ENCODE measurements at places on chromosomes 6 and 20.
A peak's percentile ranks its signal among the peaks of the same experiment; 100 is the strongest.

- DNase-seq, result no peak
Measured at GRCh38 chr6:130337534-130337933, 28.3 kb upstream of the TMEM200A start.

GRCh38 chr6:151089978-151090377 lies 149.8 kb upstream of the AKAP12 start:
- no peak for DNase-seq

- no peak for DNase-seq
Measured at GRCh38 chr6:50966532-50966931, 147.9 kb downstream of the TFAP2B start.

DNA sequence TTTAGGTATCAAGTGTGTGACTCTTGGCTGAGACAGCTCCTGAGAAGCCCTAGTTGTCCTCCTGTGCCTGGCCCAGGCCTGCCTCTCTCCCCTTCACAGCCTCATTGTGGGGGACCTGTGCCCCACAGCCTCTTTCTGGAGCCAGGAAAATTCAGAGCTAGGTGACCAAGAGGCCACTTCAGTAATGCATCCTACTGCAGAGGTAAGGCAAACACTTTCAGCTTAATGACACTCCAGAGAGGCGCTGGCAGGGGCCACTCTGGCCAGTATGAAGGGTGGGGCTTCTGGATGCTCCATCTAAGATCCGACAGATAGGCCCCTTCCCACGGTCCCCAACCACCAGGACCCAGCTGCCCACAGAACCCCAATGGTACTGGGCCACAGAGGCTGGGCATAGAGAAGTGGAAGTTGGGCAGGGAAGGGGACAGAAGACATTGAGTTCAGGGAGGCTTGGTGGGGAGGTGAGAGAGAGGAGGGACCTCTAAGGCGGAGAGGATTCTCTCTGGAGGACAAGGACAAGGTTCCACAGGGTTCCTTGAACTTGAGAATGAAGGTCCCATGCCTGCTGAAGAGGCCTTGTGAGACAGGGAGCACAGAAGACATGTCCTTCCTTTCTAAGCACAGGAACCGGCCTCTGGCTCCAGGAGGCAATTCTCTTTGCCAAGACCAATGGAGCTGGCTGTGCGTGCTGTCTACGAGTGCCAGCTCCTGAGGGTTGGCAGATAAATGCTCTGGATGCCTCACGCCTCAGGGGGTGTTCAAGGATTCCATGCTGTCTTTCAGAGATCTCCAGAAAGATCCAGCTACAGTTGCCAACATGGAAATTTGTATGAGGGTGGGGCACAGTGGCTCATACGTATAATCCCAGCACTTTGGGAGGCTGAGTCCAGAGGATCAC lies 46.4 kb upstream of the TGM2 start:
- DNase-seq, result no peak

- DNase-seq, result no peak
Measured at GRCh38 chr6:3383525-3383924, 73.3 kb downstream of the SLC22A23 start.

GRCh38 chr6:63558278-63558677 lies 14.0 kb upstream of the LOC128125822 start:
- no peak for DNase-seq

GRCh38 chr6:18598551-18599264 lies 211.6 kb downstream of the RNF144B start:
- DNase-seq, result no peak

DNA sequence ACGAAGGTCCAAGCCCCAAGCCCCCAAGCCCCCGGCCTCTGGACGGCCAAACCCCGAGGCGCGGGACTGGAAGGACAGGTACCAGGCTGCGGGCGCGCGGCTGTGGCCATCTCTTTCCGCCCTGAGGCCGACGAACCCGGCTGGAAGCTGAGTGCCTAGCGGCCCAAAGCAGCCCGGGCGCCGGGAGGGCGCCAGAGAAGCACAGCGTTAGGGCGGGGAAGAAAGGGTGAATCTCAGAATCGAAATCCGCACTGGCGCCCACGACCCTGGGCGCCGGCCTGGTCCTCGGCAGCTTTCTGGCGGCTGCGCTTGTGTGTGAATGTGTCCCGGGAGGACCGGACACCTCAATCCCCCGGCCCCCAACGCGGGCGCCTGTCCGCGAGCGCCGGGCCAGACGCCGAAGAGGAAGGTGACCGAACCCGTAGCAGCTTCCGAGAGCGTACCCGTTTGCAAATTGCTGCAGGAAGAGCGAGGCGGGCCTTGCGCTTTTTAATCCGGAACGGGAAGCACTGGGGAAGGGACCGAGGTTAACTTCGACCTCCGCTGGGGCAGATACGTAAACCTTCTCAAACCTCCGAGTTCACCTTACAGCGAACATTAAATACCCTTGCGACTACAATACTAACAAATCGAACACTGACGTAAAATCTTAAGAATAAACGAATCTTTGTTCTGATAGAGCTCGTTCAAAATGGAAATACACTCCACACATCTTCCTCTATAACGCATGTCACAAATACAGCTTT lies 2.9 kb downstream of the NRN1 start:
- DNase-seq, result peak; percentile 74

DNA sequence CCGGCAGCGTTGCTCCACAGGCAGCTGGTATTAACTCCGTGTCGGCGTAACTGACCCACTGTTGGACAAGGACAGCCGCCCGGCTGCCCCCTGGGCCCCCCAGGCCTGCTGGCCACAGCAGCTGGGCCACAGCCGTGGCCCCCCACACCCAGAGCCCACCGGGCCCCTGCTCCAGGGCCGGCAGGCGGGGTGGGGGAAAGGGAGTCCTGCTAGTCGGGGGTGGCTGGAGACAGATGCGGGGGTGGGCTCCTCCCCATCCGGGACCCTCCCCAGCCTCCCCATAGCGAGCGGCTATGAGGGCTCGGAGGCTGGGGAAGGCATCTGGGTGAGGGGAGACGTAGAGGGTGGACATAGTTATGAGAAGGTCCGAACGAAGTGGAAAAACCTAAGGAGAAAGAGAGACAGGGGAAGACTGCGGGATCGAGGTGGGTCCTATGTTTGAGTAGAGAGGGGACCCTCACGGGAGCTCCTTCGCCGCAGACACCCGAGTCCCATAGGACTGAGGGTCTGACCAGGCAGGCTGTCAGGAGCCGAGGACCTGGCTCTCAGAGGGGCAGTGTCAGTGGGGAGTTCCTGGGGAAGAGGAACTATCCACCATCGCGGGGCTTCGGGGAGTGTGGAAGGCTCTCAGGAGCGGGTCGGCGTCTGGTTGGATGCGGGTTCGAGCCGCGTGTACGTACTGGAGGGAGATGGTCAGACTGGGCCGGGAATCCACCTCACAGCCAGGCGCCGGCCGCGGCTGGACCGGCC lies 511 bp downstream of the VARS1 start:
- DNase-seq, result peak; percentile 37

DNA sequence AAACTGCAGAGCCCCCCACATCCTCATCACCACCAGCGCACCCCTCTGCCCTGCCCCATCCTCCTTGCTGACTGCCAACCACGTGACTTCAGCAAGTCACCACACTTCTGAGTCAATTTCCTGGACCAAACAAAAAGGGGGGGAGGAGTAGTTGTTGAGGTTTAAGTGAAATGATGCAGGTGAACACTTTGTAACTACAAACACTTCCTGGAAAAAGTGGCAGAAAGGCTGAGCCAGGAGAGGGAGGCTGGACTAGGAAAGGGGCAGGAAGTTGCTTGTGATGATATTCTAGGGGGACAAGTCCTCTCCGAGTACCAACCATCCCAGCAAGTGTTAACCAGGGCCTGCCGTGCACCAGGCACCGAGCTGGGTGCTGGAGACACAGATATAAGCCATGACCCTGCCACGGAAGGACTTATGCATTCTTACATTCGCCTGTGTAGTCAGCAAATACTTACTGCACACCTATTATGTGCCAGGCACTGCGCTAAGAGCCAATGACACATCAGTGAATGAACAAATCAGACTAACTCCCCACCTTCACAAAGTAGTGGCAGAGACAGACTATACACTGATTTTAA lies 67.3 kb downstream of the PREX1 start:
- DNase-seq, result no peak

DNA sequence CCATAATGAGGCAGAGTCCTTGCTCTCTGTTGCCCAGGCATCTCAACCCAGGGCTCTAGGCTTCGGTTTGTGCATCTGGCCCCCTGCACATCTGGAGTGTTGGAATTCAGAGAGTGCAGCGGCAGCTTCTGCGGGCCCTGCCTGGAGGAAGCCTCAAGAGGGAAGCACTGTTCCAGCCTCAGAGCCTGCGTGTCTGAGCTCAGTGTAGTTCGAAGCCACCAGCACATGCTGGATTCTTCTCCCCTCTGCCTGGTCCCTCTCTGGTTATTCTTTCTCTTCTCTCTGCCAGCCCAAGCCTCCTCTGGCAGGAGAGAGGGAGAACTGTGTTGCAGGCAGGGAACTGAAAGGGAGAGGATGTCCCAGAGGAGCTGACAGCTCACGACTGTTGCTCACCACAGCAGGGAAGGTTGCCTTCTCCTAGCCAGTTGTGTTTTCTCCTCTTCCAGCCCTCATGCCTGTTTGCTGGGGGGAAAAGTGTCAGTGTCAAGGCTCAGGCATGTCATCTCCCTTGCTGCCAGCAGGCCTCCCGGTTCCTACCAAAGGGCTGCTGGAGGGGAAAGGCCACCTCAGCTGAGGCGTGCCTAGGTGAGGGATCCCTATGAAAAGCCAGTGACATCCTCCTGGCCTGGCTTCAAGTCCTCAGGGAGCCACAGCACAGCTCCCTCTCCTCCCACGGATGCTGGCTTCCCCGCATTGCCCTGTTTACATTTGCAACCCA lies 126.0 kb upstream of the LRFN2 start:
- no peak for DNase-seq

- no peak for DNase-seq
Measured at GRCh38 chr20:21228511-21228910, 74.6 kb upstream of the XRN2 start.

DNA sequence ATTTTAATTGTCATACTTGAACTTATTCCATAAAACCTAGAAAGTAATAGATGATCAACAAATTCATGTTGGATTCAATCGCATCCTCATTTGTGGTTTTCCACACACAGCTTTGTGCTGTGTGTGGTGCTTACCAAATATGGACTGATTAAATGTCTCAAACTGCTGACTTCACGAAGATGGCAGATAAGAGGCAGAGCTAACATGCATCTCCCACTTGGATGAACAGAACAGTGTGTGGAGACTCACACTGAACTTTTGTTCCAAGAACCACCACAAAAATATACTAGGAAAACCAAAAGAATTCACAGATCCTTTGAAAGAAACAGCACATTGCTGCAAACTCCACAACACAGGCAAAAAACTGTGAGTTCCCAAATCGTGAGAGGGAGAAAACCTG lies 603.7 kb downstream of the TENT5A start:
- DNase-seq, result no peak

- no peak for DNase-seq
Measured at GRCh38 chr6:153096792-153097191, 34.3 kb downstream of the RGS17 start.

DNA sequence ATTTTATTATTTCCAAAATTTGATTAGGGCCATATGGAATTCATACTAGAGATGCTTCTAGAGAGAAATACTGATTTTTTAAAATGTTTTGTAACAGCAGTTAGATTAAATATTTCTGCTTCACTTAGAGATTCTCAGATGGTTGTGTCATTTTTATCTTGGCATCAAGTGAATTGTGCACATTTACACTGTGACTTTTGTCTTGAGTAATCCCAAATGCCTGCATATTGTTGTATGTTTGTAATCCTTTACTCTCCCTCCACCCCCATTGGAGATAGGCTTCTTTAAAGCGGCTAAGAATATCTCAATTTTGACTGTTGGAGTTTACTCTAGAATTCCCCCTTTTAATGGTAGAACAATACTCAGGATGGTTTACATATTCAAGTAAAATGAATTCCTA lies 19.0 kb downstream of the STX16 start:
- no peak for DNase-seq

- no peak for DNase-seq
Measured at GRCh38 chr6:111215131-111215530, 127.8 kb downstream of the SLC16A10 start.

DNA sequence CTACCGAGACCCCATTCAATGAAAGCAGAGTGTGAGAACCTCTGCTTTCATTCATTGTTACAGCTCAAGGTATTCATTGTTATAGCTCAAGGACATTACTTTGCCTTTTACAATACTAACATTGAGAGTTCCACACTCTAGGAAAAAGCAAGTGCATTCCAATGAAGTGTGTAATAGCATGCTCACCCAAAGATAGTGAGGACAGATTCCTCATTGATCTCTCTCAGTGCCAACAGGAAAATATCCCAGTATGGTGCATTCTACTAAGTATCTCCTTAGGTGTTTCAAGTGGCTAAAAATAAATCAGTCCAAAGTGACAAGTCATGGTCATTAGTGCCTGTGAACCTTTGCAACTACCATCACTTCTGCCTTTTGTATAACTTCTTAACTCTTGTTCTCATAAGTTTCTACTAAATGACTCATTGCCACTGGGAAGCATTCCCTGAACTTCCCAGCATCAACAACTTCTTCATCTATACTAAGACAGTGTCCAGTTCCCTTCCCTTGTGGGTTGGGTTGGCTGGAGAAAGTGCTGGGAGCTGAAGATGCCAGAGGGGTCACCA lies 140.7 kb upstream of the STXBP5 start:
- DNase-seq, result no peak

DNA sequence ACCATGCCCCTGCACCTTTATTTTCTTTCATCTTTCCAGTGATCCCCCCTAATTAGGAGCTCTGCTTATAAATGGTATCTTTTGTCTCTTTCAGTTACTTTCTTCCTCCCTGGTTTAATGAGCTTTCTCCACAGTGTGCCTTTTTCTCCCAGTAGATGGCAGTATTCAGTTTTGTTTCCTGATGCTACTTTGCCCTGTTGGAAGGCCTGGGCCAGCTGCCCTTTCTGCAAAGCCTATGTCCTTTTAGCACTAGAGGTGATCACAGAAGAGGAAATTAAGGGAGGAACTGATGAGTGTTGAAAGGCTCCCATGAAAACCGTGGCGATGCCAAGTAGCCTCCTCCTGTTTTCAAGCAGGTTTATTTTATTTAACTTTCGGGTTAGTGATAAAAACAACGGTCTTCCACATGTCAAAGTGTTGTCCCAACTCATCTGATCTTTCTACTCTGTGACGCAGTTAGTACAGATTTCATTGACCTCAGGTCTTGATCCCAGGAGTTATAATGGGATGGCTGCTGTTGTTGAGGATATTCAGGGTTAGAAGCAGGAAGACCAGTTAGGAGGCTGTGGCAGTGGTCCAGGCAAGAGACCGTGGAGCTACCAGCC lies 184.2 kb upstream of the BMP2 start:
- DNase-seq, result peak; percentile 83

- peak; percentile 98 for DNase-seq
Measured at GRCh38 chr6:44237021-44237812, 9.7 kb upstream of the HSP90AB1 start.

- no peak for DNase-seq
Measured at GRCh38 chr6:158085261-158086053, 82.6 kb downstream of the SERAC1 start.

DNA sequence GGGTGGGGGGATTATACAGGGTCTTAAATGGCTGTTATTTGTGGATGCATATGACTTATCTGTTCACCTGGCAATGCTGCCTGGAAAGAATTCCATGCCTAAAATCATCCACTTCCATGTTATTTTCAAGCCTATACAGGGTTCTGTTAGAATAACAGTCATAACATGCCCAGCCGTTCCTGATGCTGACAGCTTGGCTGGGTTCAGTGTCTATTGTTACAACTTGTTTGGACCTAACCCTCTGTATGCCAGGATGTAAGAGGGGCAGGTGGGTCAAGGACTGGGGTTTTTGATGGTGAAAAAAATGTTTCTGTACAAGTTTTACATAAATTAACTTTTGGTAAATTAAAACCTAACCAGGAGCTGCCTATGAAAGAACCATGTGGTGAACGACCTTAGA lies 79.8 kb downstream of the GINS1 start:
- no peak for DNase-seq

- no peak for DNase-seq
Measured at GRCh38 chr6:159467473-159468041, 225.5 kb downstream of the SOD2 start.
